ENCODE measurements at places on chromosomes 1 and 21.

- no peak for DNase-seq
Observed at GRCh38 chr1:173064011-173064410, 13.3 kb upstream of the TNFSF18 start.

- no peak for DNase-seq
Observed at GRCh38 chr1:226523646-226524406, 24.7 kb upstream of the STUM start.

DNA sequence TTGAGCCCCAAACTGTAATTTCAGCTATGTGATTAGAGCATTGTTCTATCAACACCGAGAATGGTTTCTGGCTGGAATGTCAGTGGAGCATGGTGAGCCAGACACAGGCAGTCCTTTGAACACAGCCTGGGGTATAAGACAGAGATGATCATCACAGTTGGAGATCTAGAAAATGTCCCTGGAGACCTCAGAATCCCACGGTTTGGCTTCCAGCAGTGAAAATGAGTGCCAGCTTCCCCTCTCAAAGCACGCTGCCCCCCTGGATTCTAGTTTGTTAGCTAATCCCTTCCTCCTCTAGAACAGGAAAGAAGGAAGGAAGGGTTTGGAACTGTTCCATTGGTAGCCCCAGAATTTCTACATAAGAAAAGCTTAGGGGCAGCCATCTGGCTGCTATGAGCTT lies 59.9 kb upstream of the JAK1 start:
- DNase-seq, result no peak

DNA sequence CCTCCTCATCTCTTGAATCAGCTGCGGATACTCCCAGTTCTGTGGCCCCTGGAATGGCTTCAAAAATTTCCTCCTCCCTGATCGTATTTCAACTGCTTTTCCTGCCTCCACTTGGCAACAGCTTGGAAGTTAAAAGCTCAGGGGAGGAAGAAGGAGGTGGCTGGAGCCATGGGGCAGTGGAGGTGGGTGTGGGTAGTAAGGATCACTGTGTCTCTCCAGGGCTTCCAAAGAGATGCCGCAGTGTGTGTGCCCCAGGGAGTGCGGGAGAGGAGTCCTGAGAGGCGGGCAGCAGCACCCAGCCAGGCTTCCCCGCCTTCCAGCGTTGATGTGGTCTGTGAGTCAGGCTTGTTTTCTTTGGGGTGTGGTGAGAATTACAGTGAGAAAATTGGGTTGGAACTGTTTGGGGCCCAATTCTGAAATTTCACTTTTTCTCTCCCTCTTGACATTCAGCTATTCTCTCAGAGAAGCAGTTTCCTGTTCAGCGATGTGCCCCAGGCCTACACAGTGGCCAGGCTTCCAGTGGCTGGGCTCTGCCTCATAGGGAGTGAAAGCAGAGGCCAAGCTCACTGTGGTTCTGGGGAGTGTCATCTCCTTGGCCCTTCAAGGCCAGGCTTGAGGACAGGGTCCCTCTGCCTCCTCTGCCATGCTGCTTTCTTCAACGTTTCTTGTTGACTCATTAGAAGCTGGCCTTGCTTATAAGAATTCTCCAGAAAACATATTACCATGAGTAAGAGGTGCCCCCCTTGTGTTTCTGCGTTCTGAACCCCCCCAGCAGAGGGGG lies 69.0 kb downstream of the PGM1 start:
- no peak for DNase-seq

DNA sequence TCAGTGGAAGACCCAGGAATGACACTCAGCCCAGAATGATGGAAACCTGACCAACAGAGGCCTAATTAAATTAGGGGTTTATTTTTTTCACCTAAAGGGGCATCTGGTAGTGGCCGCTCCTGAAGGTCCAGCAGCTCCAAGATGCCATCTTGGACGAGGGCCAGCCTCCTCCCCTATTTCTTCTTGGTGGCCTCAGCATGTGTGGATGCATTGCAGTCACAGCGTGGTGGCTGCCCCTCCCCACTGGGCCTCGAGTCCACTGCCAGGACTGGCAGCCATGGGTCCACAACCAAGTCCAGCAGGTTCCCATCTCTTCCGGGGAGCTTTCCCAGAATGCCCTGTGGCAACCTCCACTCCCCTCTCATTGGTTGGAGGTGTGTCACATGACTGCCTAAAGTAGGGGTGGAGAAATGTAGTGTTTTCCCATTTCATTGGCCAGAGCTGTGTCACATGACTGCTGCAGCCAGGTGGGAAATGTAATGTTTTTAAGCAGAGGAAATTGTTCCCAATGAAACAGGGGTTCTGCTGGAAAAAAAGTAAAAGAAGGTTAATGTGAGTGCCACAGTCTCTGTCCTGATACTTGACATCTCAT lies 628.2 kb downstream of the PTPRU start:
- no peak for DNase-seq

DNA sequence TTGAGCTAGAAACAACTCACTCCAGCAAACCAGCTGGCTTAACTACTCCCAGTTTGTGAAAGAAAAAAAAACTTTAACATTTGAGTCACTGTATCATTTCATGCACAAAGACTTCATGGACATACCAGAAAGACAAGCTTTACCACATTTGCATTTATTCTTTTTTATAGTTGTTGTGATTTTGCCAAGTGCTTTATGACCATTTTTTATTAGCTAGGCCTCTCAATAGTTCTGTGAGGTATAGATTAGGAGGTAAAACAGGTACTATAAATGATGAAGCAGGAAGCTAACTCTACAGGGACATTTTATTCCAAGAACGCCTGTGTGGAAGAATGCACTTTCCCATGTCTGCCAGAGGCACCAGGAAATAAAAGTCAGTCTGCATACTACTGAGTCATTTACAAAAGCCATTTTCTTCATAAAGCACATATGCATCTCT lies 8.2 kb upstream of the DENND1B start:
- DNase-seq, result no peak

GRCh38 chr21:44275041-44275440 lies 10.6 kb upstream of the AIRE start:
- DNase-seq, result no peak

DNA sequence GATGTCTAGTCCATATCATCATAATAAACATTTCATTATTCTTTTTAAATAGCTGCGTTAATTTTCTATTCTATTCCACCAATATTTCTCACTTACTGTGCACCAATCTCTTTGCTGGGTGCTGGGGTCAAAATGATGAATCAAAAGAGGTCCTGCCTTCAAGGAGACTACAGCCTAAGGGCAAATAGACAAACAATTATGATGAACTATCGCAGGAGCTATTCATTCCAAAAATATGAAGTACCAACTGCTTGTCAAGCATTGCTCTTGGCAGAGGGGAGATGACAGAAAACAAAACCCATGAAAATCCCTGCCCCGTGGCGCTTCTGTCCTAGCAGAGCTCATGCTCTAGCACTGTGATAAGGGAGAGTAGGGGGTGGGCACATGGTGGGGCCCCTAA lies 28.8 kb upstream of the SLC26A9 start:
- DNase-seq, result no peak

DNA sequence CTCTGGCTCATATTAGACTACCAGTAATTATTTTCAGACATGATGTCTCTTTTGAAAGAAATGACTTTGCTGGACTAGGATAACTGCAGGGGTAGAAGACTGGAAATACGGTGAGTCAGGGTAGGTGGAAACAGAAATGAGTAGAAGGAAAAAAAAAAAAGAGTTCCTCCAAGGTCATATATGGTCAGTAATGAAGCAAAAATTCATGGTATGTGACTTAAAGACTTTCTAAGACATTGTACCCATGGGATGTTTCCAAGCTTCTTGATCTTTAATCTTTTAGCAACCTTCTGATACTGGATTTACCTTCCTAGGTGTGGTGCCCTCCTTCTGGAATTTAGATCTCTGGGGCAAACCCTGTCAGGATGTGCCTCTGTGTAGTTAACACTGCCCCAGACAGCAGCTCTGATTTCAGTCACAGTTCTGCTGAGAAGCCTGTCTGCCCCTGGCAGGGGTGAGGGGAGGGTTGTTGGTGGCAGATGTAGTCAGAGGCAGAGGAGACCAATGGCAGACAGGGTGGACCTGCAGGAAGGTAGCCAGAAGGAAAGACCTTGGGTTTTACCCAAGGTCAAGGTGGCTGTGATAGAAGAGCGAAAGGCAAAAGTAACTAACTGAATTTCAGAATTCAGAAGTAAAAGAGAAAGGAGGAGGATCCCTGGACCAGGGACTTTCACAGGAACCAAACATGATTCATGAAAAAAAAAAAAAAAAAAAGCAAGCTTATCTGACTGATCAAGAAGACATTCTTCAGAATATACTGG lies 44.1 kb upstream of the BCL10 start:
- DNase-seq, result no peak

- no peak for DNase-seq
Observed at GRCh38 chr1:171611306-171611705, 10.7 kb upstream of the MYOCOS start.

Measured in activated CD4-positive, alpha-beta memory T cell treated with anti-CD3 and anti-CD28 coated beads, Interleukin-2, amount 10 ng/mL, durations not matched to agents 7 days and 5 days (primary cell).